ENCODE measurements at places on chromosomes 3 and 15.

DNA sequence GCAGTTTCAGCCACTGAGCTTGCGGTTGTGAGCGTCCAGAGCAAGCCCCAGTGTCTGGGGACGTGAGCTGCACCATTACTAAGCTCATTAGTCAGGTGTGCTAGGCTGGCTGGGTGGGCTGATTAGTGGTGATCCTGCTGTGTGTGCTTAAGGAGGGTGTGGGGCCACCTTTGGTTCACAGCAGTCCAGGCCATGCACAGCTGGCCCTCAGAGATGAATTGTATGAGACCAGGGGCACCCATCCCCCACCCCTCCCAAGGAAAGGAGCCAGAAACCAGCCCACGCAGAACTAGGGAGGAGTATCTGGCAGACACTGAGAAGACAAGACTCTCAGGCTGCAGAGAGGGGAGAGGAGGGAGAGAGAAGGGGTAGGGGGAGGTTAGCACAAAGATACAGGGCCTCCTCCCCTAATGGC, 3.8 kb downstream of the TYRO3 start:
- no peak for DNase-seq

GRCh38 chr15:24733659-24734058, 58.1 kb downstream of the NPAP1 start:
- no peak for DNase-seq

DNA sequence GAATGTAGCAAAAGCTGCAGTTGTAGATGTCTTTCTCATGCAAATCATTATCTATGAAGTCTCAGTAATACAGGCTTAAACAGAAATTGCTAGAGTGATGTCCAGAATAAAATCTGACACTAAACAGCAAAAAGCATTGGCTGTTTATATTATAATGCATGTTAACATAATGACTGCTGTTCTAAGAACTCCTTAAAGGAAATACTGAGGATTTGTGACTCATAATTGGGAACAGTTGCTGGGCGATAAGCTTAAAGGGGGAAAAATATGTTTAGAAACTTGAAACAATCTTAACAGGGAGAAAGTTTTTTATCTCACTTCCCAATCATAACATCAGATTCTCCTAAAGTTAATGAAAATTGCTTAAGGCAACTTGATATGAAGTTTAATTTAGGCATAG, 17.5 kb downstream of the TIPARP start:
- DNase-seq: peak; percentile 74

DNA sequence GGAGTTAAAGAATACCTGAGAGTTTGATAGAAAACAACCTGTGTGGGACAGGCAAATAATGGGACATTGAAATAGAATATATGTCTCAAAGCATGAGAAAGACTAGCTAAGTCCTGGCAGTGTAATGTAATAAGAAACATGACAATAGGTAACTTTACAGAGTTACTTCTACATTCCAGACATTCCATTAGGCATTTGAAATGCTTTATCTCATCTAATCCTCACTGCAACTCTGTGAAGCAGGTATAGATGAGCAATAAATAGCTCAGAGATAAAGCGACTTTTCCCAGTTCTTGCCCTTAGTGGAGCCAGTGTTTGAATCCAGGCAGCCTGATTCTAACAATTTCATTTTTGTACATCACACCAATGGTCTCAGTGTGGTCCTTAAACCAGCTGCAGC, 76.8 kb downstream of the CPNE4 start:
- no peak for DNase-seq

GRCh38 chr15:23855947-23856346, 168.8 kb upstream of the NDN start:
- no peak for DNase-seq

- no peak for DNase-seq
These were observed 37.3 kb upstream of the SLC6A11 start for GRCh38 chr3:10778492-10779292.

DNA sequence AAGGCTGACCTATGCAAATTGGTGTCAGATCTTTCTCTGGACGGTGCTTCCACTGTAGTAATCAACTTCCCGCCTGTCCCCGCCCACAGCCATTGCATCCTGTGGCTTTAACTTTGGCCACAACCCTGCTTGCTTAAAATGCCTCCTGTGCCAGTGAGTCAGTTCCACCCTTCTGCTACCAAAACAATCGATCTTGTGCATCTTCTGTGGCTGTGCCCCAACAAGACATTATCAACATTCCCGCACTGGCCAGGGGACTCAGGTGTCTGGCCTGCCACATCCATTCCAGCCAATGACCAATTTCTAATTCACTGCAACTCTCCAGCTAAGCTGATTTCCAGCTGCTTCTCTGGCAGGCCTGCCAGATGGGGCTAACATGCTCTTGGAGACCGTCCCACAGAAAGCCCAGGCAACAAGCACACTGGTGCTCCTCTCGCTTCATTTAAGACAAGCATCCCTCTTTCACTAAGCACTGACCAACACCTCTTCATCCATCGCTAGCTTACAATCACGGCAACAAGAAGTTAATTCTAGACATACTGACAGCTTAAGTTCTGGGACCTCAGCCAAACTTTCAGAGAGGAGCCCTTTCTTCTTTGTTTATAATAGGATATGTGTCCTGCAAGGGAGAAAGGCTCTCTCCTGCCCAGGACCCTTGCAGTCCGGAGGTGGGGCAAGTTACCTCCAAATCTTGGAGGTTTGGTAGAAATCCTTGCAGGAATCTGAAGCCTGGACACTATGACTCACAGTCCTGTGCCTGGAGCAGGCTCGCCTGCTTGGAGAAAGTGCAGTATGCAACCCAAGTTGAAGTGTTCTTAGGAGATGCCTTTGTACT, 6.7 kb downstream of the CA12 start:
- peak; percentile 62 for DNase-seq

GRCh38 chr3:148329481-148330235, 368.0 kb upstream of the AGTR1 start:
- peak; percentile 44 for DNase-seq

GRCh38 chr3:64021922-64022321, 1.4 kb downstream of the PSMD6 start:
- no peak for DNase-seq

- no peak for DNase-seq
These were observed 284.4 kb downstream of the FAM43A start for GRCh38 chr3:194970066-194970465.

GRCh38 chr3:62238431-62238830, 134.9 kb downstream of the FEZF2 start:
- no peak for DNase-seq

GRCh38 chr3:87358066-87358465, 81.7 kb upstream of the POU1F1 start:
- peak; percentile 36 for DNase-seq

DNA sequence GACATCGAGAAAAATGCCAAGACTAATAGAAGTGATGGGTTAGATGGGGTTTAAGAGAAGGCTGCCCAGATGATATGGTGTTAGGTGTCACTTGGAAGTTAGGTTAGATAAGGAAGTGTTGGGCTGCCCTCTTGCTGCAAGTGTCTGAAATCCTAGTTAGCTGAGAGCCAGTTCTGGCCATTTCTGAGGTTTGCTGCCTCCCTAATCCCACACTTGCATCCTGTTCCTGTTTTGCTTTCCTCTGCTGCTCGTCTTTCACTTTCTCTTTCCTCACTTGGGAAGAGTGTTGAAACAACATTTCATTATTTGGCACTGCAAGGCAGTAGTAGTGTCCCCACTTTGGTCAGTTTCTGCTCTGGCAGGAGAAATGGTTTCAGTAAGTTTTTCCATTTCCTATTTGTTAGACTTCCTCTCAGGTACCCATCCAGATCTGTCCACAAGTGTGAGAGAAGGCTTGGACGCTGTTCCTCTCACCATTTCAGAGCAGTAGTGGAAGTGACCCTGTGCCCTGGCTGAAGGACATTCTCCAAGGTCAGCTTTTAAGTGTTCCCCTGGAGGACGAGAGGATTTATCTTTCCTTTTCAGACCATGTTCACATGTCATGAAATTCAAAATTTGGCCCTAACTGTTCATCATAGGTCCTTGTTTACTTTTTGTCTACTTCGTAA, 93.3 kb downstream of the ADAMTSL3 start:
- DNase-seq: peak; percentile 50

DNA sequence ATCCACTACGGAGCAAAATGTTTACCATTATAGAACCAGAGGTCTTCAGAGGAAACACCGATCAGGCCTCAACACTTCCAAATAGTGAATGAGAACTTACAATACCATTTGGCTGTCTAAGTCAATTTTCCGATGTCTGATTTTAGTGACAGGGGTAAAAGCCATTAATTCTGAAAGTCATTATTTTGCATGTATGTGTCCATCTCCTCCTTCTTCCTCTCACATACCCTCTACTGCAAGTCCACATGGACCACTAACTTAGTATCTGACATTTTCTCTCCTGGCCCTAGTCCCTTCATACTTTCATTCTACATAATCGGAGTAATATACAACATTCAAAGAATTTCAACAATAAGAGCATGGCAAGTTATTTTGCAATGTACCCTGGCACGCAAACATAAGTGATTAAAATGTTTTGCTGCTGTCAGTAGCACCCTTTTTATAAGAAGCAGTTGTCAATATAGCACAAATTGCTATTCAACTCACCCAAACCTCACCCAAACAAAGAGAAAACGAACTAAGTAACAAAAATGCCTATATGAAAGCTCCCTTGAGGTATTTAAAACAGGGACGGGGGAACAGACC, 1.9 kb downstream of the TOP2B start:
- peak; percentile 9 for DNase-seq

Data from fibroblast of skin of scalp (primary cell).